ENCODE measurements at places on chromosomes 11 and 22.

GRCh38 chr11:21053466-21053865 is 384.1 kb downstream of the NELL1 start:
- DNase-seq, result no peak

DNA sequence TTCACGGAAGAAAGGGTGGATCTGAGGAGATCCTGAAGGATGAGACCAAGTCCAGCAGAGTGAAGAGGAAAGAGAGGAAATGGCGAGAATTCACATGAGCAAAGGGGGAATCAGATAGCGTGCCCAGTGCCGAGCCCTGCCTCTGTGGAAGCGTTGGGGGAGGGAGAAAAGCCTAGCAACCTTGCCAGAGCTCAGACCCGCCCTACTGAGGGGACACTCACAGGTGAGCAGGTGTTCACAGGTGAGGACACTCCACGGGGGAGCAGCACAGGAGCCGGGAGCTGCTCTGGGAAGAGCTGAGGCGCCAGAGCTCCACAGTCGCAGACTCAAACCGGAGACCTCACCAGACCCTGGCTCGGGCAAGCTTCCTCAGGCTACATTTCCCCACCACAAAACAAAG is 56.2 kb downstream of the MICAL3 start:
- no peak for DNase-seq

DNA sequence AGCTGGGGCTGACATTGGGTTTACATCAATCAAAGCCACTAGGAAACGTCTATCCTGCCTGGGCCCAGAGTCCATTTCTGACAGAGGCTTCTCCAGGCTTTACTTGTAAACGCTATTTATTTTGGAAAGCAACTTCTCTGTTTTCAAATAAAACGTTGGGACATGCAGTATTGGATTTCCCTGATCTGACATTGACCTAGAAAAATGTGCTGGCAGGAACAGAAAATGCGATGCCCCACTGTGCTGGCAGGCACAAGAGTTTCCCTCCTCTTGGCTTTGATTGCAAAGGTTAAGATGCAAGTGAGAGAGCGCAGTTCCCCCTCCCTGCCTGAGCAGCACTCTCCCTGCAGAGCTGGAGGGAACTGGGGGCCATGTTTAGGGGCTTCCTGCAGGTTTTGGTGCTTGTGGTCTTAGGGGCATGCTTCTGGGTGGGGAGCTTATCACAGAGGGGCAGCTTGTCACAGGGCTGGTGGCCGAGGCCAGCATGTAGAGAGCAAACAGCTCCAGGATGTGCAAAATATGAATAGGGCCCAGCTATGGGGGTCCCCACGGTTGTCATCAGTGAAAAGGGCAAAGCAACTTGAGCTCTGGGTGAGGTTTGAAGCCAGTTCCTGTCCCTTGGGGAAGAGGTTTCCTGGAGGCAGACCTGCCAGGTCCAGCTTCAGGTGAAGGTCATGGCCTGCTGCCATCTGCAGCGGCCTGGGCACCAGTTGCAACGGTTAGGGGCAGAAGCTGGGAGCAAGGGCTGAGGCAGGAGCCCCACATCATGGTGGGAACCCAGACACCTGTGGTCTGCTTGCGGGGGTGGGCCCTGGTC is 42.3 kb upstream of the DKK3 start:
- DNase-seq, result peak; percentile 22

GRCh38 chr22:22352371-22352999 is 107.9 kb downstream of the VPREB1 start:
- DNase-seq, result no peak

GRCh38 chr22:38923463-38924346 is 33.7 kb upstream of the APOBEC3A start:
- no peak for DNase-seq

GRCh38 chr11:83063073-83063754 is 8.5 kb downstream of the RAB30 start:
- no peak for DNase-seq

GRCh38 chr22:44524806-44525205 is 26.8 kb upstream of the RTL6 start:
- DNase-seq, result no peak

- no peak for DNase-seq
Observed at GRCh38 chr11:130668751-130669150, 220.3 kb downstream of the ADAMTS15 start.

DNA sequence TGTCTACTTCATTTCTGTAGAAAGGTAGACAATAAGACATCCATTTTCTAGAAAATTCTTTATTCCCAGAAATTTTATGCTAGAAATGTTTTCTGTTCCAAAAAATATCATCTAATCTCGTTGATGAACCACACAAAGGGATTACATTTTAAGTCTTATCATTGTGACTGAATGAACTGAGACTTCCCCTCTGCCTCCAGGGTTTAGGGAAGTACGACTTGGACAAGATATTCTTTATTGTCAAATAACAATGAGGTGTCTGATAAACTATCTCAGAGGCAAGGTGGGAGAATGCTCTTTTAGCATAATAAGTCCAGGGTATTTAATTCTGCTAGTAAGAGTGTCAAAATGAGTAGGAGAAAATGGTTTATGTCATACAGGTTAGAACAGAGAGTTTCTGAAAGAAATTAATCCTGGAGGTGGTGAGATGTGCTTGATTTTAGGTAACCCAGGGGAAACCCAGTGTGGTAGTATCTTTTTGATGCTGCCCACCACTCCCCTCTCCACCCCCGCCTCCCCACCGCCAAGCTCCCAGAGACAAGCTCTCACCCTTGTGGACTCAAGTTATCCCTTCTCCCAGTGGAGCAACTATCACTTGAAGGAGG is 100.6 kb downstream of the CD44 start:
- DNase-seq, result no peak

- no peak for DNase-seq
Observed at GRCh38 chr11:32531528-32531927, 52.1 kb upstream of the EIF3M start.

- DNase-seq, result no peak
Observed at GRCh38 chr11:79438631-79439409, 2.0 kb downstream of the TENM4 start.

DNA sequence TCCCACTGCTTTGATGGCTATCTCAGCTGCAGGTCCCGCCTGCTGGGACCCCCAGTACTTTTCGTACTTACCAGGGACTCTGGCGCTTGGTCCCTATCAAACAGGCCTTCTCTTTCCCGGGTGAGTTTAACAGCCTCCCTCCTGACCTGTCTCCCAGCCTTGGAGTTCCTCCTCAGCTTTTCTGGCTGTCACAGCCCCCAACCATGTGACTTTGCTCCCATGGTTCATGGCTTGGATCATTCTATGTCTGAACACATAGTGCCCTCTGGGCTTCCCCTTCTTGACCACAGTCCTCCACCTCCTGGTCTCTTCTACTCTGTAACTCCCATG is 56.9 kb downstream of the PARVA start:
- no peak for DNase-seq

DNA sequence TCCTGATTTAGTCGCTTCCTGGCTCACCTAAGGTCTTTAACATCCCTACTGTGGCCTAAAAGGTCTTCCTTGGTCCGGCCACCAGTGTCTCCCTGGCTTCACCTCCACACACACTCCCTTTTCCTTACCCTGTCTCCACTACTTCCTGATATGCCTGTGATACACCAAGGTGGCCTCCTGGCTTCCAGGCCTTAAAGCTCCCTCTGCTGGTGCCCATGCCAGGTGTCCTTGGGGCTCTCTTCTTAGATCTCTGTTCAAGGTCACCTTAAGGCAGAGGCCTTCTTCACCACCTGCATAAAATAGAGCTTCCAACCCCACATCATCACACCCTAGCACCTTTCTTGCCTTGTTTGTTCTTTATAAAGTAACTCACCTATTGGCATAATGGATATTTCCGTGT is 787.7 kb downstream of the NTM start:
- DNase-seq, result no peak

GRCh38 chr22:21102659-21103267 is 57.0 kb downstream of the LRRC74B start:
- peak; percentile 69 for DNase-seq

DNA sequence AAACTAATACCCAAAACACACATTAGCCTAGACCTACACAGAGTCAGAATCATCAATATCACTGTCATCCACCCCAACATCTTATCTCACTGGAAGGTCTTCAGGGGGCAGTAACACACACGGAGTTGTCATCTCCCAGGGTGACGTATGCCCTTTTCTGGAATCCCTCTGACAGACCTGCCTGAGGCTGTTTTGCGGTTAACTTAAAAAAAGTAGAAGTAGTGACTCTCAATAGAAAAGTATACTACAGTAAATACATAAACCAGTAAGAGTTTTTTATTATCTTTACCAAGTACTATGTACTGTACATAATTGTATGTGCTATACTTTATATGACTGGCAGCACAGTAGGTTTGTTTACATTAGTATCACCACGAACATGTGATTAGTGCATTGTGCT is 80.5 kb downstream of the PGR start:
- DNase-seq, result no peak

- DNase-seq, result peak; percentile 79
Observed at GRCh38 chr22:30314915-30315314, 11.8 kb downstream of the TBC1D10A start.

DNA sequence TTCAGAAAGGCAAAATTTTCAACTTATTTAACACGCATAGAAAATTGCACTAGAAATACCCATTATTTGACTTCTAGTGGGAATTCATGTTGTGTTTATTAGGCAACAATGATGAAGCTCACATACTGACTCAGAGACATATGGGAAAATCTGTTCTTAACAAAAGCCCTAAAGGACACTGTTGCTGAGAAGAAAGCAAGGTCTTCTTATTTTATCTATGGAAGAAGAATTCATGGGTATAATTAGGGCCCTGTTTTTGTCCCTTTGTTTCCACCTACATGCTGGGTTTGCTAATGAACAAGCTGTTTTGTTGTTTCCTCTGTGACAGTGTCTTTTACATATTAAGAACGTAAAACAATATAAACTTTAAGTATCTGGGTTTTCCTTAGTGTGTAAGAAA is 606.7 kb upstream of the ARHGAP42 start:
- DNase-seq, result no peak

DNA sequence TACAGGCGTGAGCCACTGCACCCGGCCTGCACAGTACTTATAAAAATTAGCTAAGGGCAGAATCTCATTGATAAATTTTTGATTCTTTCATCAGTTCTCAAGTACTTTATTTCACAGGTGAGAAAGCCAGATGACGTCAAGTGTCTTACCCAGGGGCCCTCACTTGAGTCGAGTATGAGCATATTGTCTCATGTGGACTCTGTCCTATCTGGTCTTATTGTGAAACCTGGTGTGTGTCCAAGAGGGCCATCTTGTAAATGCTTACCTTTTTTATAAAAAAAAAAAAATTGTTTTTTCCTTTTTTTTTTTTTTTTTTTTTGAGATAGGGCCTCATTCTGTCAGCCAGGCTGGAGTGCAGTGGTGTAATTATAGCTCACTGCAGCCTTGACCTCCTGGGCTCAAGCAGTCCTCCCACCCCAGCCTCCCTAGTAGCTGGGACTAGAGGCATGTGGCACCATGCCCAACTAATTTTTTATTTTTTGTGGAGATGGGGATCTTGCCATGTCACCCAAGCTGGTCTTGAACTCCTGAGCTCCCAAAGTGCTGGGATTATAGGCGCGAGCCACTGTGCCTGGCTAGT is 6.0 kb downstream of the ACO2 start:
- no peak for DNase-seq

GRCh38 chr22:20305894-20306645 is 13.8 kb downstream of the DGCR6L start:
- DNase-seq, result no peak
